ENCODE measurements at places on chromosomes 12 and 14.

DNA sequence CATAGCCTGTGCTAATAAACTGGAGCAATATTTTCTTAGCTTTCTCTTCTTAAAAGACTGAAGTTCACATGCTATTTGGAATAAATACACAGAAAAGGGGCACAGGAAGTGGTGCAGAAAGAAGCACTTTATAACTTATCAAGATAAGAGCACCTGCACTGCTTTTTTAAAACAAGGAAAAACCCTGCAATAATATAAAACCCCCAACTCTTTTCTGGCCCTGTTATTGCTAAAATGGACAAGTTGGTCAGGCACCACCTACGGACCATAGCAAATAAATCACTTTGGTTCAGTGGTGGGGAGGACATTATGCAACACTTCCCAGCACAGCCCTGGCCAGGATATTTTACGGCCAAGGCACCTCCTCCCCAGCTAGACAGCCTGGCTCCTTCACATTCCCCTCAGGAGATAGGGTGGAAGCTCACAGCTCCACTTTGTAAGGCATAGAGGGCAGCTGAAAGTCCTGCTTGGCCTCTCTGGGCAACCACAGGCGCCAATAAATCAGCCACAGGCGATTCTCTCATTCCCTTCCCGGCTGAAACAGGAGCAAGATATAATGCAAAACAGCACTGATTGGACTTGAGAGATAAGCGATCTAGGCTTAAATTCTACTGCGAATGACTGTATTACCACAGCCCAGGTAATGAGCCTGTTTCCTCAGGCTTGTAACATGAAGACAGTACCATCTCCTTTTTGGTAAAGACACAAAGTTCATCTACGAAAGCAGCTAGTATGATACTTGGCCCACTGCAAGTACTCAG, 2.0 kb downstream of the ZBTB25 start:
- no peak for DNase-seq

GRCh38 chr12:114996382-114996781, 312.4 kb upstream of the TBX3 start:
- DNase-seq: no peak

DNA sequence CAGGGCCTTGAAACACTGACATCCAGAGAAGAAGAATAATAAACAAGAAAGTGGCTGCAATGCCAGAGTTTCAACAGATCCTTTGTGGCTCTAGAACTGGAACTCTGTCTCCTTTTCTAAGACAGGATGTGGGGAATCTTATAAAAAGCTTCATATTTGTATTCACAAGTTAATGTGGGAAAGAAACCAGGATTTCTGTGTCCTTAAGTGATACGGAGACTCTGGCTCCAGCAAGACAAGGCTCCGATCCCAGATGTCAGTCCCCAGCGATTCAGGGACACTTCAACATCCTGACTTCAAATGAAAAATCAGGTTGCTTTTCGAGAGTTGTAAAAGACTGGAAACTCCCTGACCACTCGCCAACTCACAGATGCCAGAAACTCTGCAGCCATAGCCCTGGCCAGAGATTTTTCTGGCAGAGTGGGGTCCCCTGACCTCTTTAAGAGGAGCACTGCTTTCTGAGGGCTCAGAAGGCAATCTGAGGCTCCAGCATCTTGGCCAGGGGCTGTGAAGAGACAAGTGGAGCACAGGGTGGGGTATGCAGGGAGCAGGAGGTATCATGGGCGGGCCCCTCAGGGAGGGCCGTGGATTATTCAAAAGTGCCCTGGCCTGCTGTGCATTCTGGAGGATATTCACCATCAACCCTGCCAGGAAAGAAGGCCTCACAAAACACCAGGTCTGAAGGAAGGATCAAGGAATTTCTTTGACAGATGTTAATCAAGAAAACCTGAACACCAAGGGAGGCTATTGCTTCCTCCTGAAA, 53.3 kb downstream of the TMX1 start:
- no peak for DNase-seq

GRCh38 chr12:81350309-81350708, 272.4 kb downstream of the ACSS3 start:
- DNase-seq: no peak

GRCh38 chr12:132385923-132386751, 56.7 kb upstream of the GALNT9 start:
- DNase-seq: no peak

DNA sequence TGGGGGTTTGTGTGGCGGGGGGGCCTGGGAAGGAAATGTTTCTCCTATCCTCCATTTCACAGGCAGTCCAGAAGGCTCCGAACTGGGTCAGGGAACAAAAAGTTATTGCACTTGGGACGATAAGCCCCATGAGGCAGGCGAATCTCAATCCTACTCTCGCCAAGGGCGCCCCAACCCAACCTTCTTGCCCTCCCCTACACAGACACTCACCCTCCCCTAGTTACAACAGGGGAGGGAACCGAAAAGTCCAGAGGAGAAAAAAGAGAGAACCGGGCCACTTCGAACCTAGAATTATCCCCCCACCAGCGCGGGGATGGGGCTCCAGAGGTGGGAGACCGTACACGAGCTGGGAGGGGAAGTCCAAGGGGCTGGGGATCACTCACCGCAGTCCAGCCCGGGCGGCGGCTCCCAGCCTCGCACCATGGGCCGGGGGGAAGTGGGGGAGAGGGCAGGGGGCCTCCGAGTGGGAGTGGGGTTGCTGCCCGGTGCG, 357 bp downstream of the HOMEZ start:
- DNase-seq: no peak

GRCh38 chr14:35986219-35986573, 160.1 kb downstream of the BRMS1L start:
- no peak for DNase-seq

GRCh38 chr12:124085419-124086296, 112.6 kb downstream of the ZNF664 start:
- no peak for DNase-seq

DNA sequence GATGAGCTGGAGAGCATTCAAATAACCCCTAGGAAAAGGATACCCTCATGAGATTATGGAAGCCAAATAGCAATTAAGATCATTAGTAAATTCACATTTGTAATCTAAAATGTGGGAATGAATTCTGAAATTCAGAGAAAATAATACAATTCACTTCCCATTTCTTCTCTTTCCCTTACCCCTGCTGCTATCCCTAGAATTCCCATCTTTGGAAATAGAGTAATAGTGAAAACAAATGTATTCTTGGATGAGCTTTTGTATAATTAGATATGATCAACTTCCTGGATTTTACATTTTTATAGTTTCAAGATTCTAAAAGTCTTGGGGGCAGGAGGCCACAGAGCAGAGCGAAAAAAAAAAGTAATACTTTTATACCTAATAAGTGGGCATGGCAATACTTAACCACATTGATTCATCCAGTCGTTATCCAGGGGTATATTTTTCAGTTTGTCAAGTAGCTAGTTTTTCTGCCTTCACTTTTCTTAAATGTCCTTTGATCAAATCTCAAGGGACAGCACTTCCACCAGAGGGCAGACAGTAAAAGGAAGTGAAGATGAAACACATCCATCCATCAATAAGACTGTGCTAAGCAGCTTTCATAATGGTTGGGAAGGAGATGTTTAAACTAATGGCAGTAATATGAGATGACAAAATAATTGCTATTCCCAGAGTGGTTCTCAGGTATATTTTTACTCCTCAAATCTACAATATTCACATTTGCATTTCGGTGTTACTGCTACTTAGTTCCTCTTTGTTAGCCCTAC, 401.3 kb downstream of the DIO2 start:
- no peak for DNase-seq

DNA sequence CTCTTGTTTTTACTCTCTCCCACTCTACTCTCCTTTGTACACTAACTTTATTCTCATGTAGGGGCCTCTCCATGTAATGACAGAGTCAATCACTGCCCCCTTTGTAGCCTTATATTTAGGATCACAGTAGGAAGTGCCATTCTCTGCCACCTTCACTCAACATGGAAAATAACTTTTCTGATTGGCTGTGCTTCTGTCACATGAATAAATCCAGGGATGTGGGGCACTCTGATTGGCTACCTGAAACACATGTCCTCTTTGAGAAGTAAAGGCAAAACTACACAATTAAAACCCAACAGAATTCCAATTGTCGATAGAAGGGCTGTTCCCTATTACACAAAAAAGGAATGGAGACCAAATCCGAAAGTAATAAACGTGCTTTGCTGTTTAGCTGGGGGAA, at the start of gene RNASE9:
RNASE9 (minus strand) TSS at position 87 of the 400 bp plus-strand sequence.
- no peak for DNase-seq

DNA sequence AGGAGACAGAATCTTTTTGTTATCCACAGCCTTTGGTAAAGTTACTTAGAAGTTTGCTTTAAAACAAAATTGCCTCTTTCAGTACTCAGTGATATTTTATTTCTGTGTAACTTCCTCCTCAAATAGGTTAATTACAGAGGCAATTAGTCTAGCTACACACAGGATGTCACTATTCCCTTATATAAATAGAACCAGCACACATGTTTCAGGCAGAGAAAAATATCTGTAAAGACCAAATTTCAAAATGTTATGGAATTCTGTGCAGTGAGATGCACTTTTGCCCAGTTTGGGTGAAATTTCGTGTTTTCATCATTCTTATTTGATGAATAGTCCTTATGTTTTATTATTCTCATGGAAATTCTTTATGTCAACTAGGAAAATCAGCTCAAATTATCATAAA, 410.6 kb upstream of the SOX5 start:
- DNase-seq: no peak

DNA sequence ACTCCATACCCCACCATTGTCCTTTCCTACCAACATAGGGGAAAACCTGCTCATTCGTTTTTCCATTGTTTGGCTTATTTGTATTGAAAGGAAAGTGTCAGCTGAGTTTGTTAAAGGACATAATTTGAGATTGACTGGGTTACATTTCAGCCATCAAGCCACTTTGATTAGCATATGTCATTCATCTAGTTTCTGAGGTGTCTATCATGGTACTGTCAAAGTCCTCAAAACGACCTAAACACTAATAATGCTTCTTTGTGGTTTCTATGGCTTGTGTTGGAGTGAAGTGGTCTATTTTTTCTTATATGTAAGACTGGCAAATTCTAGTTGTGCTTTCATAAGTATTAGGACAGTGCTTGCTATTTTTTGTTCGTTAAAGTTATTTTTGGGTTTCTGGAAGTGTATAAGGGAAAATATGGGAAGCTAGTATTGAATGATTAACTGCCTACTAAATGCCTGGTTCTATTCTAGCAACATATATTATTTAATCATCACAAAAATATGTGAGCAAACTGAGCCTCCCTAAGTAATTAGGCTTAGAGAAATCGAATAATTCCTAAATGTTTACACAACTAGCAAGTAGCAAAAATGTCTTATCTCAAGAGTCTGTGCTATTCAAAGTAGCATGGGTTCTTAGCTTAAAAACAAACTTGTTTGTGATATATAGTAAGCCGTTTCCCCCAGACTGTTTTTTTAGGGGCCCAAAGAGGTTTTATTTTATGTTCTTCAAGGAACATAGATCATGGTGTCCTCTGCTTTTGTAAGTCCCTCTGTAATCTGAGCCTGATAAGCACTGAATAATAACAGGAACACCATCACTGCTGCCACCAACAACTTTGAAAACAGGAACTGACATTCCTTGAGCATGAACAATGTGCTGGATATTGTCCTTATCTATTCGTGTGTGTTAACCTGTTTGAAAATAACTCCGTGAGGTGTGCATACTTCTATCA, 67.1 kb downstream of the DERA start:
- DNase-seq: no peak

- no peak for DNase-seq
These were observed 275.6 kb upstream of the PPFIA2 start for GRCh38 chr12:82034769-82035168.

DNA sequence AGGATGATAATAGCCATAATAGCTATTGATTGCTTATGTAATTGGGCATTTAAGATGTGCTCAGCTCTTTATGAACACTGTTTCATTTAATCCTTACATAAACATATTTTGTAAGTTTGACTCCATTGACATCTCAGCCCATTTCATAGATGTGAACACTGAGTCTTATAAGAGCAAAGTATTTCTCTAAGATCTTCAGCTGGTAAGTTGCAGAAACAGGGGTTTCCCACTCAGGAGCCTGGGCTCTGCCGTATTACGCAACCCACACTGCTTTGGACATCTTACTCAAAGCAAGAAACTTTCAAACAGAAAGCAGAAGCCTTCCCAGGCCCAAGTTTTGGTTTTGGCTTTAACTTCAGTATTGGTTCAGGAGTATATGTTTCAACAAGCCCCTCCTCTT, 705.1 kb downstream of the MED13L start:
- DNase-seq: no peak

DNA sequence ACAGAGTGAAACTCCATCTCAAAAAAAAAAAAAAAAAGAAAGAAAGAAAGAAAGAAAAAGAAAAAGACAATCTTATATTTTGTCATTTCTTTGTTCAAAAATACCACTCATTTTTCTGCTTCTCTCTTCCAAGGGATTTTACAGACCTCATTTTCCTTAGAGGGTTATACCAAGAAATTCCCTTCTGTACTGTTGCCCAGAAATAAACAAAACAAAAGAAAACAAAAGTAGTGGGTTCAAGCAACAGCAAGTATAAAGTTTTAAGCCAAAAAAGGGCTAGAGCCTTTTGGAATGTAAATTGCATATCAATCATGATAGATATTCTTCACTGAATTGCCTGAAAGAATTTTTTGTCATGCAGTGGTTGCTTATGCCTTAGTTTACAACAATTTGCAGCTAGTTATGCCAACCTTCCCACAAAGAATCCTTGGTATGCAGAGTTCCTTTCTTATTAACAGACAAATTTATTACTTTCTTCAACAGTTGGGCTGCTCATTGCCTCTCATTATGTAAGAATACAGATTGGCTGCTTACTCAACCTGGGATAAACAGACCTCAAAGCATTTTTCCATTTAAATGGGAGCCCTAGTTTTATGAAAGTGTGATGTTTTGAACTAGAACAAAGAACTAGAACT, 129.1 kb upstream of the PPFIA2 start:
- no peak for DNase-seq

DNA sequence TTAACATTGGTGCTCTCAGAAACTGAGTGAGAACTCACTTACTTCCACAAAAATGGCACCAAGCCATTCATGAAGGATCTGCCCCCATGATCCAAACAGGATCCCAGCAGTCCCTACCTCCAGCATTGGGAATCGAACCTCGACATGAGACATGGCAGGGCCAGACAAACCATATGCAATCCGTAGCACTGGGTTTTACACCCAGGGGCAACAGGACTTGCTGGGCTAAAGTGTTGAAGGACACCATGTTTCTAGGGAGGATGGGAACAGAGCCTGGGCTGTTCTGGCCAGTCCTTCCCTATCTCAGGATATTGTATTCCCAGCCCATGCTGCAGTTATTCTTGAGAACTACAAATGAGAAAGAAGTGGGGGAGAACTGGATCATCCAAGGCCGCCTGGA, 36.6 kb downstream of the SERPINA3 start:
- no peak for DNase-seq

- no peak for DNase-seq
These were observed 77.3 kb upstream of the RTL1 start for GRCh38 chr14:100980823-100981222.

- DNase-seq: no peak
These were observed 44.6 kb downstream of the CEP83 start for GRCh38 chr12:94415066-94415465.

GRCh38 chr12:94191023-94191422, 42.6 kb downstream of the PLXNC1 start:
- DNase-seq: no peak

All from activated CD4-positive, CD25-positive, alpha-beta regulatory T cell (primary cell).